ENCODE measurements at places on chromosomes 11 and 22.

DNA sequence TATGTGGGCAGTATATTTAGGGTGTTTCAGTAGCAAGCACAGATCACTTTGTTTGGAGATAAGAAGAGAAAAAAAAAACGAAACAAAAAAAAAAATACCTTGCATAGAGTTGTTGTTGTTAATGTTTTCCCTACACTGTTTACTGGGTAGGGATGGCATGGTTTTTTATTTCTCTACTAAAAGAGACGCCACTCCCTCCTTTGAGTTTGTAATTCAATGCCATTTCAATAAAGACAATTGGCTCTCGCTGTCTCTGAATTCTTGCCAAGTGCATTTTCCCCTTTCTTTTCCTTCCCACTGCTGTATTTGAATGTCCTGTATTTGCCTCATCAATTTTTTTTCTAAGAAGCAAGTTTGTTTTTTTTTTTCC lies 213.9 kb upstream of the UBASH3B start:
- H3K27me3 ChIP-seq = no peaks in the 10 kb centered on the region
- H3K27ac ChIP-seq = no peak overlapping the region
- no peak for DNase-seq
- H3K4me1 ChIP-seq = peaks cover 2% of the 10 kb centered on the region

DNA sequence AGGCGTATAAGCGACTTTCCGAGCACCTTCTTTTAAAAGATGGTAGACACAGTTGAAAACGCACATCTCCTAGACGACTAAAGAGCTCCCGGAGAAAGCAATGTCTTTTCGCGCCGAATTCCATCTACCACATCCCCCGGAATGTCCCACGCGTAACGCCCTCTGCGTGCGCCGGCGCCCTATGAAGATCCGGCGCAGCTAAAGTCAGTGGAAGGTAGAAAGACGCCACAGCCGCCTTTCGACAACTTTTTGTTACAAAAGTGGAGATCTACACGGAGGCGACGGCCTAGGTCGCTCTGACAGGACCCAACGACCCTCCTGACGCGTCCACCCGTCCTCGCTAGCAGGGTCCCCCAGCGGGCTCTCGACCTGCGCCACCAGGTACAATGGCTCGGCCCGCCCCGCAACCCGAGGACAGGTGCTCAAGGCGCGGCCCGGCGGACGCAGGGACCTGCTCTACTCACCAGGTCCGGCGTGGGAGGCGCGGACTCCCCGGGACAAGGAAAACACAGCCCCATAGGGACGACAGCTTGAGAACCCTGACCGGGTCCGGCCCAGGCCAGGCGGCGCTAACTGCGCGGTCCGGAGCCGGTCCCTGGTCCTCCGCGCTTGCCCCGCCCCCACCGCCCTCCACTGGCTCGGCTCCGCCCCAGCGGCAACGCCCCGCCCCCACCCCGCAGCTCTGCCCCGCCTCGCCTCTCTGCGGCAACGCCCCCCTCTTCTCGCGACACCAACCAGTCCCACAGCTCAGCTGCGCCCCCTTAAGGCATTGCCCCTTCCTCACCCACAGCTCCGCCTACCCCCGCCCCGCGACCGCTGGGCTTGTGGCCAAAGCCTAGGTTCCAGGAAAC lies at the start of gene SVIP:
Gene SVIP, minus strand, starts transcription at position 571 of the 851 bp plus-strand sequence. Its CDS starts 53 bp downstream, at position 518.
- H3K27ac ChIP-seq = no peak within 1 kb of the TSS
- H3K4me1 ChIP-seq = peaks cover 3% of the 10 kb centered on the region
- H3K4me3 ChIP-seq = peak within 1 kb of the TSS; percentile 83
- H3K27me3 ChIP-seq = no peaks in the 10 kb centered on the region
- peaks cover 15% of the 10 kb centered on the region for H3K36me3 ChIP-seq

DNA sequence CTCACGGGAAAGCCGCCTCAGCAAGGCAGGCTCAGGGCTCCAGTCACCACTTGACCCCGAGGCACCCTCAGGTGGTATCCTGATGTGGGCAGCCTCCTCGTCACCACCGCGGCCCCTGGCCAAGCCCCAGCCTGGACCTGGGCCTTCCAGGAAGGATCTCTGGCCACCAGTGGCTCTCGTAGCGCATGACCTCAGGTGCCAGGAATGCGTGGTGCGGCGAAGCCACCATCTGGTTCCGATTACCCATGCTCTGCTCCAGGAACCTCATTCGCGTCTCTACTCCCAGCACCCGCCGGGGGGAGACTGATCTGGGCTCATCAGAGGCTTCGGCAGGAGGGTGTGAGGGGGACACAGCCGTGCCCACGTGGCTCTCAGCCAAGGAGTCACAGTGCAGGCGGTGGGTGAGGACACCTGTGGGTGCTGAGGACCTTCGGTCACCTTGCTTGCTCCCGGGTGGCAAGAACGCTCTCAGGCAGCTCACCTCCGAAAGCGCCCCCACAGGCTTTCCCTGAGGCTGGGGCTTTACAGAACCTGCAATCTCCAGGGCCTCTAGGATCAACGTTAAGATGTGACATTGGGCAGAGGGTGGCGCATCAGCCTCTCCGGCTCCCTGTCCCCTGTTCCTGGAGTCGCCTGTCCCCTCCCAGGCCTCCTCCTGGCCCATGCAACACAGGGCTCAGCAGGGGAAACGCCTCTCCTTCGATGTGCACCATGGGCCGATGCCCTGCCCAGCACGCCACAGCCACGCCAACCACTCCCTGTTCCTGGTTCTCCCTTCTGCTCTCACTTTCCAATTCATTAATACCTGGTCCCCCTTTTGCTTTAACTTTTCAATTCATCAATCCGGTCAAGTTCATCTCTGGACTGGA lies 39.0 kb downstream of the TBX1 start:
- no peaks in the 10 kb centered on the region for H3K27me3 ChIP-seq
- no peak overlapping the region for H3K4me3 ChIP-seq
- no peak overlapping the region for H3K27ac ChIP-seq
- H3K36me3 ChIP-seq = peaks cover 56% of the 10 kb centered on the region
- H3K4me1 ChIP-seq = peaks cover 19% of the 10 kb centered on the region

DNA sequence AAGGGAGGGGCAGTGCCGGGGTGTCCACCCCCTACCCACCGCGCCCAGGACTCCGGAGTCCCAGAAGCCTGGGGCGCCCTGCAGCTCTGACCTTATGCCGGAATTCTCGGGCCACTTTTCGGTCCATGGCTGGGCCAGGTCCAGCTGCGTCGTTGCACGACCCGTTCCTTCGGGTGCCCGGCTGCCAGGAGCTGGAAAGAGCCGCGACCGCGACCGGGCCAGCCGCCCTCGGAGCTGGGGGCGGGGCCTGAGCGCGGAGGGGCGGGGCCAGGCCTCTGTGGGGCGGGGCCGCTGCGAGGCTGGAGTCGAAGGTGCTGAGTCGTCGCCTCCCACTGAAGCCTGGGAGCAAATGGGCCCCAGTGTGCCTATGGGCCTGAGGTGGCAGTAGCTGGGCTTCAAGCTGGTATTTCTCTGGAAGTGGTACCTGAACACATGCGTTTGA lies at the start of gene USH1C:
Gene USH1C, minus strand, starts transcription at position 236 of the 442 bp plus-strand sequence. Its CDS starts 109 bp downstream, at position 127.
- DNase-seq = no peak
- H3K27ac ChIP-seq = no peak within 1 kb of the TSS
- H3K4me3 ChIP-seq = no peak within 1 kb of the TSS
- H3K36me3 ChIP-seq = no peaks in the 10 kb centered on the region
- peaks cover 49% of the 10 kb centered on the region for H3K27me3 ChIP-seq
- peaks cover 3% of the 10 kb centered on the region for H3K4me1 ChIP-seq

DNA sequence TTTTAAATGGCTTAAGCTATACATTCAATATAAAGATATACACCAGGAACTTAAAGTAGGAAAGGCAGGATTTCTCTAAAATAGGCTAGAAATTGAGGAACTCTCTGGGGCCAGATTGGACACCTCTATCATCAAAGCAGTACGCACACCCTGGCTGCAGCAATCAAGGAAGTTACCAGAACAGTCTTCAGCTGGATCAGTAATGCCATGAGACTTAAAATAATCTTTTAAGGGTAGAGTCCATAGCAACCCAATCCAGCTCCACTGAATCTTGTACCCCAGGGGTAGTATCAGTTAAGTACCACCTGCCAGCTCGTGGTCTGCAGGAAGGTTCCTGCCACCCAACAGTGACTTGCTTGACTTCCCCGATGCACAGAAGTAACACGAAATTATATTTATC lies 3.0 kb downstream of the RDX start:
- no peaks in the 10 kb centered on the region for H3K27me3 ChIP-seq
- peaks cover 6% of the 10 kb centered on the region for H3K4me1 ChIP-seq
- H3K36me3 ChIP-seq = peaks cover 4% of the 10 kb centered on the region
- H3K27ac ChIP-seq = no peak overlapping the region
- DNase-seq = no peak
